ENCODE measurements at places on chromosomes 2 and 18.

- DNase-seq = no peak
These were observed 349.8 kb downstream of the LPIN1 start for GRCh38 chr2:12096051-12096787.

- DNase-seq = no peak
These were observed 1.1 kb upstream of the BOLL start for GRCh38 chr2:197786010-197786877.

DNA sequence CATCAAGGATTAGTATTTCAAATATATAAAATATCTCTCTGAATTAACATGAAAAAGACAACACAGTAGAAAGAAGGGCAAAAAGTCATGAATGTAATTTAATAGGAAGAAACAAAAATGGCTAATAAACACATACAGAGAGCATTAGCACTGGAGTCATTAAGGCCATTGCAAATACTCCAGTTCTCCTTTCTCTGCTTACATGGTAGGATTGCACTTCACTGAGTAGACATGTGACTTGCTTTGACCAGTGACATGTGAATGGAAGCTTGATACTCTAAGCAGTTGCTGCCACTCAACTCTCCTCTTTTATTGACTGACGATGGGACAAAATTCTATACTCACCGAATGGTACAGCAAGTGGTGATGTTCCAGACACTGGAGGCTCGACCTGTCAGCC is 153.9 kb upstream of the LGALSL start:
- DNase-seq = no peak

DNA sequence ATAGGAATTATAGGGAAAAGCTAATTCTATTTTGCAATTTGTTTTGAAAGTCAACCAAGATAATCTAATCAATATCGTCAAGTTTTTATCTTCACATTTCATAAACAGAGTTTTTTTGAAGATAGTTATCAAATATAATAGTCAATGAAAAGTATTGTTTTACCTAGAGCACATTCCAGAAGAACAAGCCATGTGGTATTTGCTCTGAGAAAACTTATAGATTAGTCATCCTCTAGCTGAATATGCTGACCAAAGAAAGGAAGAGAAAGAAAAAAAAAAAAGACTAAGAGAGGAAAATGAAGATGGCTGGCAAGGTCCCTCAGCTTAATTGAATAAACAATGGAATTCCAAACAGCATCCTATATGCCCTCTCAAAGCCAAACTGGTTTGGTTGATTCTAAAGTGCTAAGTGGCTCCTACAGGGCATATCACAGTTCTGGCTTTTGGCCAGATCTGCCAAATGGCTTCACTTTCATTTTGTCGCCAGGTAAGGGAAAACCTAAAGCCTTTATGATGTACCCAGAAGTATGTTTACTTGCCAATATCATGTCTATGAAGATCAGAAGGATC is 132.6 kb downstream of the VWC2L start:
- DNase-seq = peak; percentile 84

Data from NCI-H345 (cell line).